ENCODE measurements at places on chromosomes 11 and 22. TPM values are rescaled to one million over a fixed set of nuclear protein-coding genes. Genes with fewer than 3 reads are reported as not detected.

GRCh38 chr22:26847046-26847445 lies 189.7 kb downstream of the MIAT start:
- no peak for DNase-seq
- H3K4me3 ChIP-seq, result no peak overlapping the region
- H3K36me3 ChIP-seq, result no peaks in the 10 kb centered on the region
- H3K4me1 ChIP-seq, result peaks cover 10% of the 10 kb centered on the region
- H3K27me3 ChIP-seq, result peaks cover 3% of the 10 kb centered on the region

- H3K27ac ChIP-seq, result no peak overlapping the region
- no peak for DNase-seq
- no peak overlapping the region for H3K4me3 ChIP-seq
- H3K36me3 ChIP-seq, result no peaks in the 10 kb centered on the region
- no peaks in the 10 kb centered on the region for H3K27me3 ChIP-seq
Measured at GRCh38 chr11:62137276-62137861, 13.6 kb downstream of the INCENP start.

GRCh38 chr11:16613262-16613511 lies 125.3 kb upstream of the C11orf58 start:
- H3K4me3 ChIP-seq, result peak overlapping the region; percentile 90
- H3K27ac ChIP-seq, result peak overlapping the region; percentile 13
- no peaks in the 10 kb centered on the region for H3K36me3 ChIP-seq
- no peak for DNase-seq

- H3K27ac ChIP-seq, result no peak overlapping the region
- H3K4me1 ChIP-seq, result peaks cover 71% of the 10 kb centered on the region
- no peak overlapping the region for H3K4me3 ChIP-seq
- no peaks in the 10 kb centered on the region for H3K27me3 ChIP-seq
Measured at GRCh38 chr22:28930357-28931007, 47.1 kb downstream of the ZNRF3 start.

GRCh38 chr22:30906411-30906810 lies 62.2 kb downstream of the MORC2 start:
- H3K27me3 ChIP-seq, result no peaks in the 10 kb centered on the region
- no peak overlapping the region for H3K27ac ChIP-seq
- no peak for DNase-seq
- H3K4me1 ChIP-seq, result no peaks in the 10 kb centered on the region

DNA sequence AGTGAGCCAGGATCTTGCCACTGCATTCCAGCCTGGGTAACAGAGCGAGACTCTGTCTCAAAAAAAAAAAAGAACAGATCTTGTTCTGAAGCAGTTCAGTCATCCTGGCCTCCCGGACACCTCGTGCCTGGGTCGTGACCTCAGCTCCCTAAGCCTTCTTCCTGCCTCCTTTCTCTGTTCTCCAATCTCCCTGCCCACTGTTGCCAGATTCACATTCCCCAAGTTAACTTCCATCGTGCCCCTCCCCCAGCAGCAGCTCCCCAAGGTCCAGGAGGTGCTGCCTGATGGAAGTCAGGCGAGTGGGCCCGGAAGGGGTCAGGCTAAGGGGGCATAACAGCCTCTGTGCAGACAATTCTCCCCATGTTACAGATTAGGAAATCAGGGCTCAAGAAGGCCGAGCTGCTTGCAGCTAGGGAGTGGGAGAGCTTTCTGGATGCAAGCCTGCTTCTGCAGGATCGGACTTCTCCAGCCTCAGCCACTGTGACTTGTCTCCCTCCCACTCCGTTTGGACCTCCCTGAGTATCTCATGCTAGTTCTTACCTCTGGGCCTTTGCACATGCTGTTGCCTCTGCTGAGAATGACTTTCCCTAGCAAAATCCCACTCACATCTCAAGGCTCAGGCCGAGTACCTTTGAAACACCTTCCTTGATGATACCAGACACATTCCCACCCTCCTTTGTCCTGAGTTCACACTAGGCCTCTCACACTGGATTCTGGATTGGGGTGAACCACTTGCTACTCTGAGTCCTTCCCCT lies 14.3 kb upstream of the TMEM184B start:
- DNase-seq, result no peak
- H3K36me3 ChIP-seq, result peaks cover 5% of the 10 kb centered on the region
- peaks cover 29% of the 10 kb centered on the region for H3K4me1 ChIP-seq
- H3K4me3 ChIP-seq, result peak overlapping the region; percentile 61
- H3K27me3 ChIP-seq, result peaks cover 5% of the 10 kb centered on the region

ART1 gene
- total RNA-seq, result not detected

DNA sequence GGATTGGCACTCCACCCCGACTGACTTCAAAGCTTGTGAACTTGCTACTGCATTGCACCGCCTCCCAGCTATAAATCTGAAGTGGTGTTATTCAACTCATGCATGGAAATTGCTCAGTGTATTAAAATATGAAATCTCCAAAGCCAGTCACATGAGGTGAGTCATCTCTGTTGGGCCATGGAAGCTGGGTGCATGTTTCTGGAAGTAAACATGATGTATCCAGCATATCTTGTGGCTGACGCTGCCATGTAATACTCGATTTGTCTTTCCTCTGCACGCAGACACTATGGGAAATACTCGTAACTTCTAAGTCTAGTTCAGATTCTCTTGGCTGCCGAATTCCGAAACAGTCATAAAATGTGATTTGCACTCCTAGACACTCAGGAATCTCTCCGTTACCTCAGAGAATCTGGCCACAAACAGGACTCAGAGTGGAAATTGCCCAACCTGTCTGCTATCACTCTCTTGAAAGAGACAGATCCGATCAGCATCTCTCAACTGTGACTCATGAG lies 154.9 kb upstream of the MPPED2 start:
- no peaks in the 10 kb centered on the region for H3K36me3 ChIP-seq
- DNase-seq, result no peak
- no peaks in the 10 kb centered on the region for H3K4me1 ChIP-seq
- H3K4me3 ChIP-seq, result no peak overlapping the region
- H3K27ac ChIP-seq, result no peak overlapping the region
- H3K27me3 ChIP-seq, result no peaks in the 10 kb centered on the region

GRCh38 chr11:106834567-106834966 lies 183.7 kb downstream of the GUCY1A2 start:
- H3K27ac ChIP-seq, result no peak overlapping the region
- no peaks in the 10 kb centered on the region for H3K36me3 ChIP-seq
- no peak for DNase-seq
- no peaks in the 10 kb centered on the region for H3K27me3 ChIP-seq
- no peak overlapping the region for H3K4me3 ChIP-seq
- H3K4me1 ChIP-seq, result no peaks in the 10 kb centered on the region

DNA sequence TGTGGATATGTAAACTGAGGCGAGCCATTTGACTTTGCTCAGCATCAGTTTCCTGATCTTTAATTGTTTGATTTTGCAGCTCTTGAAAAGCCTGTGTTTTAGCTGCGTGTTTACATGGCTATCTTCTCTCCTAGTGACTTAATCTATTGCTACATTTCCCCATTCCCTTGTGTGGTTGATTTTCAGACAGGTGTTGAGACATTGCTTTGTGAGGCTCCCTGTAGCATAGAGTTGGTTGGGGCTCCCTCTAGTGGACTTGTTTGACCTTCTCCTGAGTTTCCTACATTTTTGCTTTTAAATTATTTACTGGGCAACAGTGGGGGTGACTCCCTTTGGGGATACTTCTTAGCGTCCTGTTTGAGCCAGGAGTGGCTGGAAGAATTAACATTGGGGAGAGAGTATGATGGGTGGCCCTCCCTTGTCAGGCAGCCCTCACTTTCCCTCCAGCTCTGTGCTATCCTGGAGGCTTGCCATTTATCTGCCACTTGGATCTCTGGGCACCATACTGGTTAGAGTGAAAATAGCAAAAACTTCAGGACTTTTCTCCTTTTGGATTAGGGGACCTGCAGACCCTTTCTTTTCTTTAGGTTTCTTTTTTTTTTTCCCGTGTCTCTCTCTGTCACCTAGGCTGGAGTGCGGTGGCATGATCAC lies 9.2 kb upstream of the CBL start:
- H3K4me3 ChIP-seq, result no peak overlapping the region
- H3K4me1 ChIP-seq, result peaks cover 4% of the 10 kb centered on the region
- H3K27ac ChIP-seq, result no peak overlapping the region
- no peaks in the 10 kb centered on the region for H3K27me3 ChIP-seq

DNA sequence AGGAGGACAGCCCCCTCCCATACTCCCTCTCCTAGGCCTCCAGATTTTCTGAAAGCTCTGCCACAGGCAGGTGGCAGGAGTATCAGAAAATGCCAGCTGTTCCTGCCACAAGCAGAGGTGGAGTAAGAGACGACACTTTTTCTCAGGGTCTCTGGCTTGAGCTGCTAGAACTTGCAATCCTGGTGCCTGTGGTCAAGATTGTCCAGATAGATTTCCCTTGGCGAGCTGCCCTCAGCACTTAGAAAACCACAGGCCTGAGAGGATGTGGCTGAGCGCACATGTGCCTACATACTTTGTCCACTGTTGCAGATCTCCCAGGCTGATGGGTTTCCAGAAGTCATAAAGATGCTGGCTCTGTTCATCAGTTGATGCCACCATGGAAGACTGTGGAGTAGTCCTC lies 65.7 kb upstream of the NAV2 start:
- H3K36me3 ChIP-seq, result no peaks in the 10 kb centered on the region
- H3K27me3 ChIP-seq, result no peaks in the 10 kb centered on the region
- no peak for DNase-seq
- peaks cover 22% of the 10 kb centered on the region for H3K4me1 ChIP-seq

TUBGCP6 gene
- 54.4 TPM for total RNA-seq

DNA sequence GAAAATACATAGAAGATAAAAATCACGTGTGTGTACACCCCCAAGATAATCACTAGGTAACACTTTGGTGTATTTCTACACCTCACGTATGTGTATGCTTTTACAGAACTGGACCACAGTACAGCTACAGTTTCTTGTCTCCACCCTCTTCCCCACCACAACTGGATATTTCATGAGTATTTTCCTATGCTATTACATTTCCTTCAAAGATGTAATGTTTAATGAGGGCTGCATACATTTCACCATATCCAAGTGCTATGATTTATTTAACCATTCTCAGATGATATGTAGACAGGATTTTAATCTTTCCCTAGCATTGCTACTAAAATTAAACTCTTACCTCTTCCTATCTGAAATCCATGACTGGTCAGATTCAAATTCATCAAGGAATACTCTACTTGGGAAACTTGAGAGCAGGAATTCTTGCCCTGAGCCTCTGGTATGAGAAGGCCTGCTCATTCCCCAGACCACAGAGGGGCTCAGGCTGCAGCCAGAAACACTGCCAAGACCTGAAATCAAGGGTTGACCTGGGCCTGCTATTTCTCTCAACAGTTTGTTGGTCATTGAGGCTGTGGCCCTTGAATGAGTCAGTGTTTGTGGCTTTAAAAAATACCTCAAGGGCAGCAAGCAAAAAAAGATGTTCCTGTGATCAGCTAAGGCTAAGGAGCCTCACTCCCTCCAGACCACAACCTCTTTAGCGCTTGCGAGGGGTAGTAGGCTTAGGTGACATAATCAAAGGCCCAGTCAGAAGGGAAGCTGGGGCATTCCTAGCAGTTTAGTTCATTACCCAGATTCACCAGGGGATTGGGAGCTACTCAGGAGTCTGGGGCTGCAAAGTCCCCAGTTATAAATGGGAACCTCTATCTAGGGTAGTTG lies 55.5 kb downstream of the ABTB2 start:
- no peak overlapping the region for H3K27ac ChIP-seq
- DNase-seq, result no peak
- no peaks in the 10 kb centered on the region for H3K27me3 ChIP-seq

- no peaks in the 10 kb centered on the region for H3K4me1 ChIP-seq
- no peak overlapping the region for H3K27ac ChIP-seq
- H3K4me3 ChIP-seq, result no peak overlapping the region
- no peak for DNase-seq
Measured at GRCh38 chr22:43534916-43535315, 123.1 kb downstream of the MPPED1 start.

- no peaks in the 10 kb centered on the region for H3K27me3 ChIP-seq
- no peaks in the 10 kb centered on the region for H3K4me1 ChIP-seq
- H3K27ac ChIP-seq, result no peak overlapping the region
- no peak for DNase-seq
- no peak overlapping the region for H3K4me3 ChIP-seq
- H3K36me3 ChIP-seq, result peaks cover 13% of the 10 kb centered on the region
Measured at GRCh38 chr11:47783087-47783610, 16.0 kb upstream of the FNBP4 start.

IL17REL gene
- 0.07 TPM for total RNA-seq

DNA sequence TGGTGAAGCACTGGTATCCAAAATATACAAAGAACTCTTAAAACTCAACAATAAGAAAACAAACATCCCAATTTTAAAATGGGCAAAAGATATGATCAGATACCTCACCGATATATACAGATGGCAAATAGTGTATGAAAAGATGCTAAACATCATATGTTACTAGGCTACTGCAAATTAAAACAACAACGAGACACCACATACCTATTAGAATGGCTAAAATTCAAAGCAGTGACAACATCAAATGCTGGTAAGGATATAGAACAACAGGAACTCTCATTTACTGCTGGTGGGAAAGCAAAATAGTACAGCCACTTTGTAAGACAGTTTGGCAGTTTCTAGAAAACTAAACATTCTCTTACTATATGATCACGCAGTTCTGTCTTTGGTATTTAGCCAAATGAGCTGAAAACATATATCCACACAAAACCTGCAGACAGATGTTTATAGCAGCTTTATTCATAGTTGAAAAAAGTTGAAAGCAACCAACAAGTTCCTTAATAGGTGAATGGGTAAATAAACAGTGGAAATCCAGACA lies 38.5 kb downstream of the SIK3 start:
- no peak overlapping the region for H3K27ac ChIP-seq
- H3K4me1 ChIP-seq, result peaks cover 40% of the 10 kb centered on the region
- no peak overlapping the region for H3K4me3 ChIP-seq
- H3K36me3 ChIP-seq, result no peaks in the 10 kb centered on the region
- no peak for DNase-seq

OR2AG1 gene
- total RNA-seq, result not detected

SYT9 gene
- total RNA-seq, result 0.72 TPM

DNA sequence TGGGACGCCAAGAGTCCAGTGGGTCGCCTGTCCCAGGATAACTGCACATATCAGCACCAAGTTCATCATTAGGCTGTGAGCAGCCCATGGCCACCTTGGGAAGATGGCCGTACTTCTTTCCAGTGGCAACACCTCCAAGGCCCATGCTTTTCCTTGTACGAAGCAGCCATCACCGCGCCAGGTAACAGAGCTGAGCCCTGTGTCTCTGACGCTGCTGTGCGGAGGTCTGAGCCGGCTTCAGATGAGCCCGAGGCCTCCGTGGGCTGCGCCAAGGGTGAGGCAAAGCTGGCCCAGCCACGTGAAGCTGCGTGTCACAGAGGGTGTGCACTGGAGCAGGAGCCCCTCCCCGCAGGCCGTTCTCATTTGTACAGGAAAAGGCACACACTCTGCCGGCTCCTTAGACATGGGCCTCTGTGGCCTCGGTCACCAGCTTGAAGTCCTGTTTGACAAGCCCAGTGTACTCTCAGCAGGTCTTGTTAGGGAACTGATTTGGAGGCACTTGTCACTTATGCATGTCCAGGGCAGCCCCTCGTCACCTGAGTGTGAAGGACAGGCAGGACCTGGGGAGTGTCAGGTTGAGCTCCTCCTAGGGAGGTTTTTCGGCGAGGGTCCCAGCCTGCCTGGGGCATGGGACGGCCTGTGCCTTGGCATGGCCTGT lies 401.5 kb downstream of the TBC1D22A start:
- peaks cover 4% of the 10 kb centered on the region for H3K27me3 ChIP-seq
- peaks cover 38% of the 10 kb centered on the region for H3K4me1 ChIP-seq
- peak overlapping the region; percentile 93 for H3K27ac ChIP-seq
- peak; percentile 9 for DNase-seq

Measured in neural crest cell (in vitro differentiated cells).